ENCODE measurements at places on chromosomes 13 and 19. TPM values are rescaled to one million over a fixed set of nuclear protein-coding genes. Genes with fewer than 3 reads are reported as not detected.

DNA sequence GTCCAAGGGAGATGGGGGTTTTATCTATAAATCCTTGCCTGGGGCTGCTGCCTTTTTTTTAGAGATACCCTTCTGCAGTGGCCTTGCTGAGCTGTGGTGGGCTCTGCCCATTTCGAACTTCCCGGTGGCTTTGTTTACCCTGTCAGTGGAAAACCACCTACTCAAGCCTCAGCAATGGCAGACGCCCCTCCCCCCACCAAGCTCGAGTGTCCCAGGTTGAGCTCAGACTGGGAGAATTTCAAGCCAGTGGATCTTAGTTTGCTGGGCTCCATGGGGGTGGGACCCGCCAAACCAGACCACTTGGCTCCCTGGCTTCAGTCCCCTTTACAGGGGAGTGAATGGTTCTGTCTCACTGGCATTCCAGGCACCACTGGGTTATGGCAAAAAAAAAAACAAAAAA is 21.6 kb downstream of the LGALS13 start:
- no peak for DNase-seq

DNA sequence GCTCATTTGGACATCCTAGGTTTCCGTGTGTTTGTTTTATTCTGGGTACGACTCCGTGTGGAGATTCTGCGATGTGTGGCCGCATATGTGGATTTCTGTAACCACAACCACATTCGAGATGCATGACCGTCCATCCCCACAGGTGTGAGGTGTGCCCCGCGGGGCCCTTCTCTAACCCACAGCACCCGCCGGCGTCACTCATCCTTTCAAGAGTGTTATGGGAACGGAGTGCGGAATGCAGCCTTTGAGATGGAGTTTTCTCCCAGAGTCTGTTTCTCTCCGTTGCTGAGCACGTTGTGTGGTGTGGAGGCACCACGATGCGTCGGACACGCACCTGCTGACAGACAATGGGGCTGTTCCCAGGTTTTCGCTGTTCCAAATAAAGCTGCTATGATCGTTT is 40.0 kb downstream of the C13orf46 start:
- no peak for DNase-seq

- DNase-seq = peak; percentile 81
Observed at GRCh38 chr13:43804461-43805070, 17.8 kb upstream of the ENOX1 start.

DNA sequence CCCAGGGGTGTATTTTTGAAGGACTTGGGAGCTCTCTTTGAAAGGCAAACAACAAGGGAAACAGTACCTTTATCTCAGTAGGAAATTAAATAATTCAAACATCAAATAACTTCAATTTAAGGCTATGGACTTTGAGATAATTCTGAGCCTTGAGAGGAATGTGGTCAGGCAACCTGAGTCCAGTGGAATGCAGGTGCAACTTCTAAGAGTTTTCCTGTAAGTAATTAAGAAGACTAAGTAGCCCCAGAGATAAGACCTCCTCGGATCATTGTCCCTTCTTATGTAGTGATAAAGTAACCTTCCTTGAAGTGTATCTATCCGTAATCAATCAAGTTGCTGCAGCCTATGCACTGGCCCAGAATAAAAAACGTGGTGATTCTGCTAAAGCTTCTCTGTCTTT is 29.2 kb downstream of the ZNF701 start:
- no peak for DNase-seq

The ZNF471 gene
- total RNA-seq = 1.9 TPM

- DNase-seq = no peak
Observed at GRCh38 chr19:16319481-16319880, 5.1 kb upstream of the KLF2 start.

GRCh38 chr13:28623782-28624706 is 34.9 kb upstream of the POMP start:
- DNase-seq = no peak

DNA sequence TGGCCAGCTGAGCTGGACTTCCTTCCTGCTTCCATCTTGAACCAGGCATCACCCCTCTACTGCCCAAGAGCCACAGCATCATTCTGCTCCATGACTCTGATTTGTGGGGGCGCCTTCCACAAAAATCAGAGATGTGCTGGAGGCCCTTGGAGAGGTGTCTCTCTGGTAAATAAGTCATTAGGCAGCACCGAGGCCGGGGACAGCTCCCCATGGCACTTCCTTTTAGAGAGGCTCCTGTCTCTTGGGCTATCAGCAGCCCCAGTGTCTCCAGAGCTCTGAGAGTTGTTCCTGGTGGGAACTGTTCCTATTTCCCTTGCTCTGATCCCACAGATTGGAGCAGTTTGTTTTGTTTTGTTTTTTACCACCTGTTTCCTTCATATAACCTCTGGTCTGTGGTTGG is 19.9 kb downstream of the NWD1 start:
- DNase-seq = no peak

The IZUMO2 gene
- not detected for total RNA-seq

The HTR2A gene
- under 0.01 TPM for total RNA-seq

- no peak for DNase-seq
Observed at GRCh38 chr19:10643968-10644259, 10.2 kb upstream of the ILF3 start.

The LRFN3 gene
- 3.5 TPM for total RNA-seq

DNA sequence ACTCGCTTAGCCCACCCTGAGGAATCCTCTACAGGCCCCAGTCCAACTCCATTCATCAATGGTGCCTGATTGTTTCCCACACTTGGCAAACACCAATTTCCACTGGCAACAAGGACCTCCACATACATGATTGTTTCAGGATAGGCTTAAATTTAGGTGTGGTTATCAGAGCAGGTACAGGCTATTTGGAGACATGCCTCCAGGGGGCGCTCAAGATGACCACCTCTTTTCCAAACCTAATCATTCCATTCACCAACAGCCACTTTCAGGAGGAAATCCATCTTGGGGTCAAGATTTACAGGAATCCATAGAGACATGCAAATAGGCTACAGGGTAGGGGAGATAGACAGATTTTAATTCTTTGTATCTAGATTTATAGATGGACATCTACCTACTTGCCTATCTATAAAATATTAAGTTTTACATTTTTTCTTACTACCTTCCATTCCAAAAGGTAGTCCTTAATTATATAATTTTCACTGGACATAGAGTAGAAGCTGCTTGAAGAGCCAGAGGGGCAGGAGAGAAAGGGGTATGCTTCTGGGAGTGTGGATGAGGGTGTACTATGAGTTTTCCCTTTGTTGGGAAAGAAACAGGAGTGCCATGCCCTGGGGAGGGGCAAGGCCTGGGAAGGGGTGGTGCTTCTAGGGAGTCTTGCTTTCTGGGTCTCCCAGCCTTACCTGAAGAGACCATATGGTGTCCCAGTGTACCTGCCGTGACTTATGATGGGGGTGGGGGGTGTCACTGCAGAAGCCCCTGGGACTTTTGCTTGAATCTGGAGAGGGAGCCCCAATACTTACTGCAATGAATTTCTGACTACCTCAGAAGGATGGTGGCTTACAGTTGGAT is 14.1 kb upstream of the PCDH8 start:
- no peak for DNase-seq

The OLFM2 gene
- total RNA-seq = 1.3 TPM

GRCh38 chr13:31036731-31037695 is 104.6 kb downstream of the TEX26 start:
- no peak for DNase-seq

- DNase-seq = no peak
Observed at GRCh38 chr13:42119041-42119440, 70.6 kb downstream of the DGKH start.

GRCh38 chr13:93552596-93552995 is 326.0 kb downstream of the GPC6 start:
- no peak for DNase-seq

DNA sequence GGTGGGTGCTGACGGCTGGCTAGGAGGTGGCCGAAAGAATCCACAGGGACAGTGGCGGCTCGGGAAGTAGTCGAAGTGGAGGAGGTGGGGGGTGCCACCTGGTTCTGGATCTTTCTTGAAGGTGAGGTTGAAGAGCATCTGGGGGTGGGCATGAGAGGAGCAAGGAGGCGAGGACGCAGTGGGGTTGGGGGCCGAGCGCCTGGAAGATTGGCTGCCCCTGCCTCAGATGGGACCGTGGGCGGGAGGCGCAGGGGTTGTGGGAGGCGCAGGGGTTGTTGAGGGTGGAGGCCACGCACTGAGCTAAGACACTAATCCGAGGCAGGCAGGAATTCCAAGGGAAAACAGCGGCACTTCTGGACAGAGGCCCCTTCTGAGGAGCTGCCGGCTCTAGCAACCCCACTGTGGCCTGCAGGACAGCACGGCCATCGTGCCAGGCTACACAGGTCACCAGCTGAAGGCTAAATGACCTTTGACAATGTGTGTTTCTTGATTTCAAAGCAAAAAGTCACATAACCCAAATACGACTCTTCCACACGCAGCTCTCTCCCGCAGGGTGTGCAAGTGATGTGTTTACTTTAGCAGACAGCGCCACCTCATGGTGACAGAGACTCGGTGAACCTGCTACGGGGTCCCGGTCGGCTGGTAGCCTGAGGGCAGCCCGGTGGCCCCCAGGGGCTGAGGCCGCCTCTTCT is 44.1 kb upstream of the RANBP3 start:
- DNase-seq = peak; percentile 85

GRCh38 chr13:54150851-54151250 is 1122.2 kb downstream of the OLFM4 start:
- DNase-seq = no peak

The CEACAM3 gene
- not detected for total RNA-seq

The NMRK2 gene
- total RNA-seq = not detected

The PTPRS gene
- total RNA-seq = 114 TPM

DNA sequence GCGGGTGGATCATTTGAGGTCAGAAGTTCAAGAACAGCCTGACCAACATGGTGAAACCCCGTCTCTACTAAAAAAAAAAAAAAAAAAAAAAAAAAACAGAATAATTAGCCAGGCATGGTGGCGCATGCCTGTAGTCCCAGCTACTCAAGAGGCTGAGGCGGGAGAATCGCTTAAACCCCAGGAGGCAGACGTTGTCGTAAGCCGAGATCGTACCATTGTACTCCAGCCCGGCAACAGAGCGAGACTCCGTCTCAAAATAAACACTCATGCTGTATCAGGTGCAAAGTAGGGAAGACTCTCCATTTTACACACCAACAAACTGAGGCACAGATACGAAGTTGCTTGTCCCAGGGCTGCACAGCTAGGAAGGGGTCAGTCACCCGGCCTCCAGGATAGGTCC is 15.6 kb downstream of the TLE6 start:
- no peak for DNase-seq

GRCh38 chr13:61202042-61202441 is 213.6 kb downstream of the PCDH20 start:
- DNase-seq = no peak

DNA sequence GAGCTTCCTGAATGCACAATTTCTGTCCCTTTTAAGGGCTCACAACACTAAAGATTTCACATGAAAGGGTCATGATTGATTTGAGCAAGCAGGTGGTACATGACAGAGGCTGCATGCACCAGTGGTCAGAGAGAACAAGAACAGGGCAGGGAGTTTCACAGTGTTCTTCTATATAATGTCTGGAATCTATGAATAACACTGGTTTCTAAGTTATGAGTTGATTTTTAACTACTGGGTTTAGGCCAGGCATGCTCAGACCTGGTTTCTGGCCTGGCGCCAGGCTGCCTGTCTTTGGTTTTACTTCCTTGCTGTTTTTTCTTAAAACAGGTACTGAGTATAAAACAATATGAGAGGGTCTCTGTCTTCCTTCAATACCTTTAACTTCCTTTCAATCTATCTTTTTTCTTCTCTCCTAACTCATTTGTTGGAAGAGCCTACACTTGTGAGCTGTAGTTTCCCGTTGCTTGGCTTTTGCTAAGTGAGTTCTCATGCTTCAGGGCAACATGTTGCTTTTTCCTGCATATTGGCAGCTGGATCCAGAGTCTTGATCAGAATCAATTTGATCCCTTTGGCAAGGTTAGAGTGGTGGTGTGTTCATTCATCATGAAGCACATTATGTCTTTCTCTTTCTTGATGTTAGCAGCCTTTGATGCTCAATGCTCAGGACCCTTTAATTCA is 38.5 kb upstream of the FGF14 start:
- no peak for DNase-seq

The KCNJ14 gene
- total RNA-seq = 0.43 TPM

- DNase-seq = no peak
Observed at GRCh38 chr19:57747472-57747807, 825 bp downstream of the ZNF776 start.

DNA sequence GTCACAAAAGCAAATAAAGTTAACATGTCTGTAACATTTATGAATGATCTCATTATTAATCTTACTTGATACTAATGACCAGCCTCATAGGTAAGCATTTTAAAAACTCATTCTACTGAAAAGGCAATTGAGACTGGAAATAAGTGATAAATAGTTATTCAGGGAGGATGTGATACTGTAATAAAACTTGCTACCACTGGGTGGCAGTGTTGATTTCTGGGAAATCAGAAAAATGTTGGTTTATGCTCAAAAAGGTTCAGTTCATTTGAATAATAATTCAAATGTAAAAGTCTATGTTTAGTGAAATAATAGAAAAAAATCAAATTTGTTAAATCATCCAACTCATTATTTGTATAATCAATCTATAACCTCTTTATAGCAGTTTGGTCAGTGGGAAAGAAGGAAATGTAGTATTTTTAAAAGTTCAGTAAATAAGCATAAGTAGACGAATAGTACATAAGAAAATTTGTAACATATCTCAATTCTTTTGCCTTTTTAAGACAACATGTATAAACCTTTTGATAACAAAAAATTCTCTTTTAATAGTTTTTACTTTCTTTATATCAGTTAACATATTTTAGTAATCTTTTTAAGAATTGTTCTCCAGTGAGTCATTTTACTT is 9.6 kb downstream of the ABHD13 start:
- DNase-seq = peak; percentile 52

The LRRC8E gene
- 7.4 TPM for total RNA-seq

All from fibroblast of villous mesenchyme (primary cell).